ENCODE measurements at places on chromosomes 2 and 18. TPM values are rescaled to one million over a fixed set of nuclear protein-coding genes. Genes with fewer than 3 reads are reported as not detected.

- no peaks in the 10 kb centered on the region for H3K4me1 ChIP-seq
- H3K27me3 ChIP-seq: no peaks in the 10 kb centered on the region
- no peak overlapping the region for H3K27ac ChIP-seq
- no peak overlapping the region for H3K4me3 ChIP-seq
- no peak for DNase-seq
Observed at GRCh38 chr2:46825939-46826568, 89.6 kb downstream of the MCFD2 start.

Gene GGCX
- total RNA-seq: 48.3 TPM

DNA sequence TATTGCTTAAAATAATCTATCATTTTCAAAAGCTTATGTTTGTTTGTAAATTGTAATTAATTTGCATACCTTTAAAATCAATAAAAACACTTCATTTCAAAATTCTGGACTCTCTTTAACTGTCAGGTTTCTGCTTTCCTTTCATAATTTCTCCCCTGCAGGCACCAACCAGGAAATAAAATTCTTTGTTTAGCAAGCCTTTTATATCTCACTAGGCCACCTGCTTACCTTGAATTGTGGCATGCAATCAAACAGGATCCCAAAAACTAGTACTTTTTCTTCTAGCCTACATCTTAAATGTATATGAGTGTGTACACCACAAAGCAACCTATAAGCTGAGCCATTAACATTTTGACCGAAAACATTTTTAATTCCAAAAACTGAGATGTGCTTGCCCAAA lies 233.1 kb downstream of the NR4A2 start:
- no peak overlapping the region for H3K4me3 ChIP-seq
- no peaks in the 10 kb centered on the region for H3K36me3 ChIP-seq
- no peaks in the 10 kb centered on the region for H3K4me1 ChIP-seq
- no peak for DNase-seq
- H3K27me3 ChIP-seq: no peaks in the 10 kb centered on the region

GRCh38 chr2:114252713-114253112 lies 189.7 kb upstream of the DPP10 start:
- no peaks in the 10 kb centered on the region for H3K36me3 ChIP-seq
- no peak overlapping the region for H3K4me3 ChIP-seq
- no peak overlapping the region for H3K27ac ChIP-seq
- no peaks in the 10 kb centered on the region for H3K4me1 ChIP-seq

DNA sequence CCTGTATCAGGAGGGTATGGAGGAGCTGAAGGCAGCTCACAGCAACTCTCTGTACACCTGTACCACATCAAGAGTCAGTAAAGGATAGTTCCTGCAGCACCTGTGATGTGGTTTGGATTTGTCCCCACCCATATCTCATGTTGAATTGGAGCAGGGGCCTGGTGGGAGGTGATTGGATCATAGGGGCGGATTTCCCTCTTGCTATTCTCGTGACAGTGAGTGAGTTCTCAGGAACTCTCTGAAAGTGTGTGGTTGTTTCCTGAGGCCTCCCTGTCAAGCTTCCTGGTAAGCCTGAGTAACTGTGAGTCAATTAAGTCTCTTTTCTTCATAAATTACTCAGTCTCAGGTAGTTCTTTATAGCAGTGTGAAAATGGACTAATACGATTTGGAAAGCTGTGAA lies 28.9 kb downstream of the OSBPL1A start:
- H3K4me1 ChIP-seq: no peaks in the 10 kb centered on the region
- DNase-seq: no peak
- H3K36me3 ChIP-seq: no peaks in the 10 kb centered on the region
- H3K27me3 ChIP-seq: no peaks in the 10 kb centered on the region
- no peak overlapping the region for H3K4me3 ChIP-seq

- no peak overlapping the region for H3K27ac ChIP-seq
- no peak for DNase-seq
- H3K27me3 ChIP-seq: no peaks in the 10 kb centered on the region
- no peaks in the 10 kb centered on the region for H3K36me3 ChIP-seq
- no peaks in the 10 kb centered on the region for H3K4me1 ChIP-seq
- H3K4me3 ChIP-seq: no peak overlapping the region
Observed at GRCh38 chr18:77911971-77912605, 662.4 kb downstream of the GALR1 start.

DNA sequence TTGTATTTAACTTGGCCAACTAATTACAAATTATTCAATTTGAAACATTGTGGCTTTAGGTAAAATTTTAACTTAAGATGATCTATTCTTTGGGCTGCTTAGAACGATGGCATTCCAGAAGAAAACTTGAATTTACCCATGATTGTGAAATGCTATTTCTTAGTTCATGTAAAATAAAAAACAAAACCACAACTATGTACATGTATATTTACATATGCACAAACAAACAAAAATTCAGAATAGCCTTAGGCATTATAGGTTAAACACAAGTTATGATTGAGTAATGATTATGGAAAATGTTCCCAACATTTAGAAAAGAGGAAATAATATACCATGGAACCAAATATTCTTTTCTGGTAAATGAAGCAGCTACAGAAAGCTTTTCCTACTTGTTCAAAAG lies 3.5 kb upstream of the SMCHD1 start:
- DNase-seq: no peak
- H3K4me1 ChIP-seq: no peaks in the 10 kb centered on the region
- H3K36me3 ChIP-seq: no peaks in the 10 kb centered on the region
- H3K4me3 ChIP-seq: no peak overlapping the region
- H3K27me3 ChIP-seq: no peaks in the 10 kb centered on the region

DNA sequence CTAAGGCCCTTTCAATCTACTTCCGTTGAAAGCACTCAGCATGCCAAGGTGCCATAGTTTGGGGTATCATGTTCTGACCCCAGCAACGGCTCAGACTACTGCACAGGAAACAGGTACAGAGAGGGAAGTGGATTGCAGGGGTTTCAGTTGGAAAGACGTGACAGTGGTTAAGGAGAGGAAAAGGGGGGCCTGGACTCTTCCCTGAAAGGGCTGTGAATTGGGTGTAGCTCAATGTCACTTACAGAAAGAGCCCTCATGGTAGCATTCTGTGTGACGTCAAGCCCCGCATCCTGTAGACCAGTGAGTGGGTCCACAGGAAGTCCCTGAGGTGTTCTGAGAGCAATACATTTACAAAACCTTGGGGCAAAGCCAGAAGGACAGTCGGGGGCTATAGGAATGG lies 121.5 kb upstream of the GYPC start:
- no peak overlapping the region for H3K4me3 ChIP-seq
- no peaks in the 10 kb centered on the region for H3K27me3 ChIP-seq
- no peak for DNase-seq
- no peaks in the 10 kb centered on the region for H3K4me1 ChIP-seq
- no peak overlapping the region for H3K27ac ChIP-seq

Gene KCNJ3
- total RNA-seq: 1.6 TPM

All from aorta (tissue), 5 donors.